DMS153 (cell line): ENCODE measurements at places on chromosomes 5 and 9.

DNA sequence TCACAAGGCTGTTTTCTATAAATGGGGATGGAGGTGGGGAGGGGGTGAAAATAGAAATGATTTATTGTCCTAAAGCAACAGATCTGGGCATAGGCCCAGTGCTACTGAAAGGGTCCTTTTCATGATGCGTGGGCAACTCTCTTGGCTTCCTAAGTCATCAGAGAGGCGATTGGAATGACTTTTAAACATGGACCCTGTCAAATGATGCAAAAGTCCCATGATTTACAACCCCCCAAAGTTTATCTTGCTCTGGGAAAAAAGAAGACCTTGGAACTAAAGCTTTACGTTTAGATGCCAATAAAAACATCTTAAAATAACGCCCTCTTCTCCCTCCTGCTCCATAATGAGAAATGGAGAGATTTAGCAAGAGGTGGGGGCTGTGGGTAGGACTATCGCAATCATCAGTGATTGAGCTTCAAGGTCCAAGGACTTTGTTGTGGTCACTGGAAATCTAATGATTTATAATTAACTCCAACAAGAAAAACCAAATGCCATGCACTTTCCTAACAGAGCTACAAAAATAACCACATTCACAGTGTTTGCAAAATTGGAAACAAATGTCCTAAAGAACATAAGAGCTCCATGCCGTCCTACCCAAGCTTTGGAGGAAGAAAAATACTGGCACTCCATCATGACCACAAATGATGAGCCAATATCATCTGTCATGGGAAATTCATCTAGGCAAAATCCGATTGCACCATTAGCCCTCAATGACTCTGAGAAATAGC, 167.5 kb upstream of the CLINT1 start:
- DNase-seq: no peak

DNA sequence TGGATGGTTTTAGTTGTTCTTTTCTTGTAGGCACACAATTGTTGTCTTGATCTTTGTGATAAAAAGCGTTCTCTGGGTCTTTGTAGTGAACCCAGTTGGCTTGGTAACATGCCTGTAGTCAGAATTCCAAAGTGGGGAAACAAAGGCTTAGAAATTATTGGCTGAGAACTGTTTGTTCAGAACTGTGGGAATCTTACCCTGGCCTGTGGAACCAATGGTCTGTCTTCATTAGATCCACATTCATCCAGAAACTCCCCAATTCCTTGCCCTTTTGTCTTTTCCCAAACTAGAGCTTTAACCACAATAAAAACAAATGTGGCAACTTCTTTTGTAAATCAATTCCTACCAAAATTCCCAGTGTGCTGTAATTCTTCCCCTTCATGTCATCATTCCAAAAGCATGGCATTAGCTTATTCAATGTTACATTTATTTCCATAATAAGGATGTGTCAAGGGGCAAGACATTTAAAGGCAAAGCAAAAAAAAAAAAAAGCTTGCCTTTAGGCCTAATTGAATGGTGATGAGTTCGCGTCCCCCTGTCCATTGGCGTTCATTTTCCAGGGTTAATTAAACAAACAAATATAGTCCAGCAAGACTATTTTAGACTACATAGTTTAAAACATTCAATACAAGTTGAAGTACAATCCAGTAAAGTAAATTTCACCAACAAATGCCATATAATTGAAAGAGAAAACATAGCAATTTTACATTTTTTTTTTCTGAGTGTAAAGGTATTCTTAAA, 249.8 kb upstream of the ZNF608 start:
- no peak for DNase-seq

GRCh38 chr9:37104183-37104889, 16.0 kb upstream of the ZCCHC7 start:
- no peak for DNase-seq

- DNase-seq: no peak
Measured at GRCh38 chr9:87857948-87858335, 24.7 kb upstream of the SPATA31E1 start.

DNA sequence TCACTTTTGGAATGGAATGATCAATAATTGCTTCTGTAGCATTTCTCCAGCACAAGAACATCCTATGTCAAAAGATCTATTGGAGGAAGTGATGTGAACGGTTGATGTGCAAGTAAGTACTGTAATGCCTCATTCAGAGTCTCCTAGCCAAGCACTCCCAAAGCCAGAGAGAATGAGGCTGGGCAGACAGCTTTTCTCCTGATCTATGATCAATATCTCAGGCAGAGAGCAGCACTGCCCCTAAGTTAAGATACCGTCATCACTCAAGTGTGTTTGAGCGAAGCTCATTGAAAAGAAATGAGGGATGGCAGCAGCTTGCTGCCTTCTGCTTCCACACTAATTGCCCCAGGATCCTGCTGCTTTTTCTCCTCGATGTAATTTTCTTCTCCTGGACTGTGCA, 324.1 kb upstream of the GRAMD2B start:
- no peak for DNase-seq

- no peak for DNase-seq
Measured at GRCh38 chr9:89788434-89788833, 183.6 kb downstream of the GADD45G start.

DNA sequence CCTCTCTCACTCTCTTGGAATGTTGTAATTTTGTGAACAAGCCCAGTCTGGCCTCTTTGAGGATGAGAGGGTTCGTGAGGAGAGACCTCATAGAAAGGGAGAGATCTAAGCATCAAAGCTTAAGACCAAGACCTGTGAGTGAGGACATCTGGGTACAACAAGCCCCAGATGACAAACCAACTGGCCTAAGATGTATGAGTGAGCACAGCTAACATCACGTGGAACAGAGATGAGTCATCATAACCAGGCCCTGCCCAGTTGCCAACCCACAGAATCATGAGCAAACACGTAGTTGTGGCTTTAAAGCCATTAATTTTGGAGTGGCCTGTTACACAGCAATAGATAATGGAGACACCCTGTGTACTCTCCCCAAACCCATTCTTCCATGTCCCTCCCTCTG, 439.1 kb upstream of the KIF2A start:
- DNase-seq: peak; percentile 28

DNA sequence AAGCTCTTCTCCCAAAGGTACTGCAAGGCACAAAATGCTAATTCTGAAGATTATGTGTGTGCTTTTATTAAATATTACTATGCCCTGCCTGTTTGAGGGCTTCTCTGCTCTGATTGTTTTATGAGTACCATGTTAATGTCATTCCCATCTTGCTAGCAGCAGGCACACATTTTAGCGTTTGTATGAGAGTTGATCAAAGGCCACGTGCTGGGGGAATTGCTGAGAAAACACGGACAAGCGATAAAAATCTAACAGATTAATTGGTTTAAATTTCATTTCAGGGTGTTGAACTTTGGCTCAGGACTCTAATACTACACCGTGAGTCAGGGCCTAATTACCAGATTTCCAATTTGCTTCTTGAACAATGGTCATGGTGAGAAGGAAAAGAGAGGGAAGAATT, 298.4 kb downstream of the EBF1 start:
- no peak for DNase-seq

DNA sequence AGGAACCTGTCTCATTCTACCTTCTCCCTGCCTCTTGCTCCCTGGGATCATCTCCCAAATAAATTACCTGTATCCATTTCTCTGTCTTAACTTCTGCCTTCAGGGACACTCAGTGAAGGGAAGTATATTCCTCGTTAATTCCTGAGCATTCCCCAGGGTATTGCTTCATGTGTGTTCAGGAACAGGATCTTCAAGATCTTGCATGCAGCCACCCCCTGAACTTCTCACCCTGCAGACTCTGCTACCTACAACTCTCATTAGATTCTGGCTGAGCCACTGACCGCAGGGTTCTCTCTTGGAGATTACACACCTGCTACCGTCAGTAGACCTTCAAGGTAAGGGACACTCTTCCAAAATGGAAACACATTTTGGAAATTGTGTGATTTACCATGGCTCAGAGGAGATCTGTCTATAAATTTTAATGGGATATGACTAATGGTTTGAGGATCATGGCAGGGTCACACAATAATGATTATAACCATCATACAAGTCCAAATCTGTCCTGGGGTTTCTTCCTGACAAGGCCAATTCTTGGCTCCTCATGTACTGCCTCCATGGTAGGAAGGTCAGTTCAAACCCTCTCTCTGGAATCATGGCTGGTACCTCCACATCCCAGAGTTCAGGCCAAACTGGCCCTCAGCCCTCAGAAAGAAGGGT, 38.9 kb upstream of the UGCG start:
- DNase-seq: no peak

GRCh38 chr9:38129366-38129765, 60.3 kb upstream of the SHB start:
- no peak for DNase-seq
